ENCODE measurements at places on chromosomes 3 and 15.
A peak's percentile ranks its signal among the peaks of the same experiment; 100 is the strongest.

DNA sequence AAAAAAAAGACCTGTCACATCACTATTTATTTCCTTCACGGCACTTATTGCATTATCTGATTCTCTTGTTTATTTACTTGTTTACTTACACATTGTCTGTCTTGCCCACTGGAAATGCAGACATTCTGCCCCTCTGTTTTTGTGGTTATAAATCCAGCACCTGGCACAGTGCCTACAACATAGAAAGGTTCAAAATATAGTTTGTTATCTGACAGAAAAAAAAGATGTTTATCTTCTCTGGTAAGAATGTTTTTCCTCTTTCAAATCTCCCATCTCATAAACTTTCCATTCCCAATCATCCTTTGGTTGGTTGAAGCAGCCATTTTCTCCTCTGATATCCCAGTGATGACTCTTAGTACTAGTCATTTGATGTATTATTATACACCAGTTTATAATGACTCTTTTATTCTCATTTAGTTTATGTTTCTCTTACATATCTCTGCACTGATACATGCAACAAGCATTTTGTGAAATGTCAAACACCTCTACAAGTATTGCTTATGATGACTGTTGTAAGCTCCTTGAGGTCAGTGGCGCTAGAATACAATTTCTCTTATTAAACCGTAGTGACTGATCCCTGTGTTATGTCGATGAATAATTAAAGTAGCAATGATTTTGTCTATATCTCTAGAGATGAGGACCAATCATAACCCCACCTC, 398.4 kb upstream of the TBL1XR1 start:
- no peak overlapping the region for H3K4me3 ChIP-seq
- H3K27me3 ChIP-seq = no peaks in the 10 kb centered on the region
- no peak overlapping the region for H3K27ac ChIP-seq
- no peak for DNase-seq
- no peaks in the 10 kb centered on the region for H3K36me3 ChIP-seq

DNA sequence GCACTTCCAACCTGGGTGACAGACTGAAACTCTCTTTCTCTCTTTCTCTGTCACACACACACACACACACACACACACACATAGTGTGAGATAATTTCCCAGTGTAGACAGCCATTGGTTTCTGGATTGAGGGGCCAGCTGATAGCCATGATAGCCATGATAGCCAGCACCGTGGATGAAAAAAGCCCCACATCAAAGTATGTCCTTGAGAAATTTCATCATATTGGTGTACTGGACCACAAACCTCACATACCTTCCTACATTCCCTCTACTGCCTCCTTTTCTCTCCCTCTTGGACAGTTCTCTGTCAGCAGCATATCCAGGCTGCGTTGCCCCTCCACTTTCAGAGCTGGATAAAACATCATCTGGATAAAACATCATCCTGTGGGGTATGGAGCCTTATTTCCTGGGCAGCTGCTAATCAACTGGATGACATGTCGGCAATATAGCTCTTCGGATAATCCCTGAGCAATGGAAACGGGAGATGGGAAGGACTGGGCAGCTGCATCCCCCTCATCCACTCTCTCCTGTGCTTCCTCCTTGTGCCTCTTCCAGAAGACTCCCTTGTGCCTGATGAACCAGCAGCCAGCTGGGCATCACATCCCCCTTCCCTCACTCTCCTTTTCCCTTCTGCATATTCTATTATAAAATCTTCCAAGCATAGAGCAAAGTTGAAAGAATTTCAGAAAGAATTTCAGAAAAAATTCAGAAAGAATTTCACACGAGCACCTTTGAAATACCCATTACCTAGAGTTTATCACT, 39.3 kb downstream of the GRK7 start:
- no peaks in the 10 kb centered on the region for H3K4me1 ChIP-seq
- no peak overlapping the region for H3K27ac ChIP-seq
- DNase-seq = peak; percentile 24
- no peaks in the 10 kb centered on the region for H3K27me3 ChIP-seq
- no peaks in the 10 kb centered on the region for H3K36me3 ChIP-seq

DNA sequence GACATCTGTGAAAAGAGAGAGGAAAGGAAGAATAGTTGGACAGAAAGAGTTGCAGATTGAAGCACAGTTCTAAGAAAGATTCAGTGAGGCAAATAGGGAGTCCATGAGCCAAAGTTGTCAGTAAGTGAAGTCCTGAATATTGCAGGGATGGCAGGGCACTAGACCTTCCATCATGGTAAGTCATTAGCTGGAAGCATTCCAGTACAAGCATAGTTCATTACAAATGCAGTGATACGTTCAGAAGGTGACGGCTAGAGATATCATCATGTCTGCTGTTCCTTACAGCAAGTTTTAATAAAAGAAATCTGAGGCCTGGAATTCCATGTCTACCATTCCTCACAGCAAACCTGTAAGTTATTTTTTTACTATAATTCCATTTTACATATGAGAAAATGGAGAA, 720.1 kb downstream of the GBE1 start:
- DNase-seq = peak; percentile 4
- H3K4me3 ChIP-seq = no peak overlapping the region
- no peaks in the 10 kb centered on the region for H3K4me1 ChIP-seq
- H3K27me3 ChIP-seq = no peaks in the 10 kb centered on the region

- no peak overlapping the region for H3K27ac ChIP-seq
- DNase-seq = no peak
- H3K27me3 ChIP-seq = no peaks in the 10 kb centered on the region
- no peaks in the 10 kb centered on the region for H3K4me1 ChIP-seq
- H3K36me3 ChIP-seq = no peaks in the 10 kb centered on the region
Observed at GRCh38 chr3:147838652-147839051, 429.5 kb downstream of the ZIC1 start.

GRCh38 chr15:47523681-47524475, 193.4 kb upstream of the SEMA6D start:
- H3K4me3 ChIP-seq = no peak overlapping the region
- H3K36me3 ChIP-seq = no peaks in the 10 kb centered on the region
- no peaks in the 10 kb centered on the region for H3K27me3 ChIP-seq
- H3K27ac ChIP-seq = no peak overlapping the region
- DNase-seq = no peak

DNA sequence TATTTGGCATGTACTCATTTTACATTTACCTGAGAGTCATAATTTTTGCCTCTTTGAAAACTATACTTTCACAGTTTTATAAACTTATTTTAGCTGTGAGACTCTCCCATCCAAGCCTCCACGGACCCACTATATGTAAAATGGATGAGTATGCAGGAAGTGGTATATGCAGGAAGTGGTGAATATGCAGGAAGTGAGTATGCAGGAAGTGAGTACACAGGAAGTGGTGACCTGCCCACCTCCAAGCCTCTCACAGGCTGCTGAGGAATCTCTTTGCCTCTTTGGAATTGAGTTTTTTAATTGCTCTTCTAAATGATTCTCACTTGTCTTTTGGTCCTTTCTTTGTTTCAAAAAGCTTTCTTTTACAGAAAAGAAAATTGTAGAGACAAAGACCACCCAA, 85.2 kb downstream of the KBTBD8 start:
- peak; percentile 72 for DNase-seq
- no peak overlapping the region for H3K27ac ChIP-seq
- peaks cover 3% of the 10 kb centered on the region for H3K4me1 ChIP-seq
- no peaks in the 10 kb centered on the region for H3K27me3 ChIP-seq

DNA sequence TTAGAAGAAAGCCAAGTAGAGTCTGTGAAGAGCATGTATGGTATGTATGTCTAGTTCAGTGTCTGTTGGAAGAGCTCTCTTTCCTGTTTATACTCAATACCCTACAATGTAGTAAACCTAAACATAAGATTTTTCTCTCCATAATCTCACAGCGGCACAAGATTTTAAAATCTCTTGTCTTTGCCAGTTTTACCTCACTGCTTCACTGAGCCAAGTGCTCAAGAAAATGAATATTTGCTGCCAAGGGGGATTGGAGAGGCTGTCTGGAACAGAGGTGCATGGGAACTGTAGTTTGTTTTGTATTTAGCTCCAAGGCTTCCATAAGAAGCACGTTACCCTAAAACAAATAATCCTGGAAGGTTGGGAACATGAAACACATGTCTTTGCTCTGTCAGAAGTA, 49.5 kb upstream of the FHIT start:
- no peaks in the 10 kb centered on the region for H3K36me3 ChIP-seq
- no peak overlapping the region for H3K4me3 ChIP-seq
- no peak for DNase-seq
- no peaks in the 10 kb centered on the region for H3K27me3 ChIP-seq

- no peak for DNase-seq
- no peaks in the 10 kb centered on the region for H3K36me3 ChIP-seq
- no peak overlapping the region for H3K27ac ChIP-seq
- H3K4me1 ChIP-seq = no peaks in the 10 kb centered on the region
Observed at GRCh38 chr3:43872301-43872700, 181.6 kb downstream of the ABHD5 start.

DNA sequence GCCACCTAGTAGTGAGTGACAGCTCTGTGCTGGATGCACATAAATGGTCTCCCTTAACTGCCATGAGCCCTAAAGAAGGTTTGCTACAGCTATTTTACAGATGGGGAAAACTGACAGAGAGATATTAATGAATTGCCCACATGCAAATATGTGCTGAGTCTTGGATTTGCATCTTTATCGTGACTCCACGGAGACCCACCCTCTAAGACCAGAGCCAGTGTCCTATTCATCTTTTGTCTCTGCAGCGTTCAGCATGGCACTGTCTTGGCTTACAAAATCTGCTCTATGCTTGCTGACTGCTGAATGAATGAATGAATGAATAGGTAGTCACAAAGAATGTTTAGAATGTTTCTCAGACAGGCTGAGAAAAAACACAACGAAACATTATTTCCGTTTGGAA, 48.3 kb downstream of the BTD start:
- peak; percentile 67 for DNase-seq
- no peak overlapping the region for H3K27ac ChIP-seq
- peaks cover 36% of the 10 kb centered on the region for H3K4me1 ChIP-seq
- H3K27me3 ChIP-seq = no peaks in the 10 kb centered on the region

- H3K4me3 ChIP-seq = no peak overlapping the region
- H3K4me1 ChIP-seq = peaks cover 38% of the 10 kb centered on the region
- no peak for DNase-seq
Observed at GRCh38 chr3:12588039-12589009, 31.4 kb downstream of the MKRN2 start.

- DNase-seq = no peak
- H3K4me1 ChIP-seq = no peaks in the 10 kb centered on the region
- H3K27ac ChIP-seq = no peak overlapping the region
- no peak overlapping the region for H3K4me3 ChIP-seq
- no peaks in the 10 kb centered on the region for H3K36me3 ChIP-seq
- no peaks in the 10 kb centered on the region for H3K27me3 ChIP-seq
Observed at GRCh38 chr15:53530761-53531160, 228.7 kb downstream of the WDR72 start.

DNA sequence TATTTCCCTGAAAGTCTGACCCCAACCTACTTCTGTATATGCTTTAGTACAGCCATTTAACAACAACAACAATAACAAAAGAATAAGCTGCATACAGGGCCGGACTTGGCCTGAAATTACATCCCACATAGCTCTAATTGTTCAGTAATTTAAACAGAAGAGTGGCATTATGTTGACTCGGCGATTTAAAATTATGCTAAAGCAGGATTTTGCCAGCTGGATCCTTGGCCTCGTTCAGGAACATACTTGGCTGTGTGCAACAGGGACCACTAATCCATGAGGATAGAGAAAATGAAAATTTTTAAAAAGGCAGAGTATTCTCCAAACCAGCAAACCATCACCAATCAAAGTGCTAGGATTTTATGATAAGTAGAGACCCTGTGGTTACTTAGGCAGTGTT, 433.1 kb upstream of the RBMS3 start:
- no peak overlapping the region for H3K4me3 ChIP-seq
- no peaks in the 10 kb centered on the region for H3K36me3 ChIP-seq
- H3K27ac ChIP-seq = no peak overlapping the region
- H3K4me1 ChIP-seq = no peaks in the 10 kb centered on the region
- H3K27me3 ChIP-seq = no peaks in the 10 kb centered on the region
- DNase-seq = no peak

DNA sequence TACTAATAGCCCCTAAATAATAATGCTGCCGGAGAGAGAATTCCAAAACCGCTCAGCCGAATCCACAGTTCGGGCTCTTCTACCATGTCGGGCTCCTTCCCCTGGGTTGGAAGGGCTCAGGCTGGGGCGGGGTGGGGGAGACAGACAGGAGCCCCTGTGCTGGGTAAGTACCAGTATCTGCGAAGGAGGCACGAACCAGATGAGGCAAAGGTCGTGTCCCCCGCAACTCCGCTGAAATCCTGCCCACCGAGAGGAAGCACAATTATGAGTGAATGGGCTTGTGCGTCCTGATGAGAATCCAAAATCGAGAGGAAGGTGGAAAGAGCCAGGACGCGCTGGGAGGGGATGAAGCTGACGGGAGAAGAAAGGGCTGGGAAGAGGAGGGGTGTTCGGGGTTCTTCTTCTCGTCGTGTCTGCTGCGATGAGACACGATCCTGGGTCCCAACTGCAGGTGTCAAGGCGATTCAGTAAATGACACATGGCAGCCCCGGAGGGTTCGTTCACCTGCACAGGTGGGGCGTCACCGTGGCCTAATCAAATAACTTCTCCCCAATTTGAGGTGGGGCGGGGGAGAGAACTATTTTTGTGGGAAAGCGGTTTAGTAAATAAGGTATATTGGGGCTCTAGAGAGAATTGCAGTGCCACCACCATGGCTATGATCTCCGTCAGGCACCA, 707 bp upstream of the FAM81A start:
- 0 out of 2 replicates have a peak, but pooled peaks cover 4% of the 10 kb centered on the region for H3K27me3 ChIP-seq
- H3K4me1 ChIP-seq = peaks cover 13% of the 10 kb centered on the region
- DNase-seq = no peak
- H3K36me3 ChIP-seq = no peaks in the 10 kb centered on the region

- H3K4me3 ChIP-seq = no peak overlapping the region
- H3K27ac ChIP-seq = no peak overlapping the region
- no peaks in the 10 kb centered on the region for H3K36me3 ChIP-seq
- H3K27me3 ChIP-seq = no peaks in the 10 kb centered on the region
- no peak for DNase-seq
Observed at GRCh38 chr15:81725590-81725989, 320.2 kb downstream of the MEX3B start.

- no peaks in the 10 kb centered on the region for H3K4me1 ChIP-seq
- H3K4me3 ChIP-seq = no peak overlapping the region
- DNase-seq = no peak
- H3K27ac ChIP-seq = no peak overlapping the region
- H3K27me3 ChIP-seq = no peaks in the 10 kb centered on the region
- no peaks in the 10 kb centered on the region for H3K36me3 ChIP-seq
Observed at GRCh38 chr3:13544293-13544831, 4.6 kb upstream of the FBLN2 start.

All from Karpas-422 (cell line).